Prostate gland (tissue), 2 donors: ENCODE measurements at places on chromosomes 11 and 22.

GRCh38 chr11:118193910-118194566, 17.6 kb upstream of the SCN2B start:
- no peak for DNase-seq

GRCh38 chr22:47036936-47037485, 274.6 kb downstream of the TBC1D22A start:
- no peak for DNase-seq

GRCh38 chr11:111542606-111543275, 2.2 kb downstream of the LAYN start:
- no peak for DNase-seq

DNA sequence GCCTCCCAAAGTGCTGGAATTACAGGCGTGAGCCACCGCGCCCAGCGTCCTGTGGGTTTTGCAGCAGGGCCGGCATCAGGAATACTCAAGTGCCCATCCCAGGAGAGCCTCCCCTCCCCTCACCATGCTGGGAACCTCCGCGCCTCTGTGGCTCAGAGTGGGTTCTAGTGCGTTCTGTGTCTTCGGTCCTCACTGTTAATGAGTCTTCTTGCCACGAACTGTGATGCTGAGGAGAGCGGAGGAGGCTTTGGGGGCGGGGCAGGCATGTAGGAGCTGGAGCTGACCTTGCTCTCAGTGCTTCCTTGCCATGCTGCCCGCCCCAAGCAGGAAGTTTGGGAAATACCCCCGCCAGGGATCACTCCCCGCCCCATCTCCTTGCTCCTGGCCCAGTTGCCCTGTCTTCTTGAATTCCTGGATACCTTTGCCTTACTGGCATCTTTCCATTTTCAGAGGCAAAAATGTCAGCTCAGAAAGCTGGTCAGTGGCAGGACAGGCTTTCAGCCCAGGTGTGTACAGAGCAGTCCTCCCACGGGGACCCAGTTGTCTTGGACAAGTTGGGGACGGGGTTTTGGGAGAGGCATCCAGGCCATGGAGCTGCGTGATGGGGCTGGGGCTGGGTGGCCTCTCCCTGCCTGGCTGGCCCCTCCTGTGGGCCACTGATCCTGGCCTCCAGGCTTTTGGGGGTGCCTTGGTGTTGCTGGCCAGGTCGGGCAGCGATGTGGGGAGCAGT, 5.1 kb downstream of the GRAMD4 start:
- DNase-seq, result no peak

GRCh38 chr11:111696556-111696955, 69.6 kb downstream of the PPP2R1B start:
- no peak for DNase-seq

DNA sequence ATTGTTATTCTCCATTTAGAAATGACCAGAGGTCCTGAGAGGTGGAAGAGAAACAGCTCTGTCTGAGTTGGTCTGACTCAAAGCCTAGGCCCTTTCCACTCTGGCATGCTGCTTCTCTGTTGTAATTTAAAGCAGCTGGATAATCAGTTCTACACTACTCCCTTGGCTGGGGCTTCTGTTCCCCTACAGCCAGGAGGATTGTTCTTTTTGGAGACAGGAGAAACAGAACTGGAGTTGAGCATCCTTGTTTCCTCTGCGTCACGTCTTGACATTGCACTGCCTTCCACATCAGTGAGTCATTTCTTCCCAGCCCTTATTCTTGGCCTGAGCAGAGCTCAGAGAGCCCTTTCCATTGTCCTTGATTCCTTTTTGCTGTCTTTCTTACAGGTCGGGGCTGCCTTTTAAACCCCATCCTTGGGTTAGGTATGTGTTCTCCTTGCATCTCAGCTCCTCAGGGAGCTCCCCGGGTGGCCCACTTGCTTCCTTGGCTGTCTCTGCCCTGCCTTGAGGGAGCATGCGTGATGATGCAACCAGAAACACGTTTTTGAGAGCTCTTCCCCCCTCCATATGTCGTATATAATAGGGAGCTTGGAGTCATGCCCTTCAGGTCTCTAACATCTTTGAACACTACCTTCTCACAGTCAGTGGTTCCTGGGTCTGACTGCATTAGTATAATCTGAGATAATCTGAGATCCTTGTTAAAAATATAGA, 35.7 kb downstream of the CYB5R2 start:
- no peak for DNase-seq

DNA sequence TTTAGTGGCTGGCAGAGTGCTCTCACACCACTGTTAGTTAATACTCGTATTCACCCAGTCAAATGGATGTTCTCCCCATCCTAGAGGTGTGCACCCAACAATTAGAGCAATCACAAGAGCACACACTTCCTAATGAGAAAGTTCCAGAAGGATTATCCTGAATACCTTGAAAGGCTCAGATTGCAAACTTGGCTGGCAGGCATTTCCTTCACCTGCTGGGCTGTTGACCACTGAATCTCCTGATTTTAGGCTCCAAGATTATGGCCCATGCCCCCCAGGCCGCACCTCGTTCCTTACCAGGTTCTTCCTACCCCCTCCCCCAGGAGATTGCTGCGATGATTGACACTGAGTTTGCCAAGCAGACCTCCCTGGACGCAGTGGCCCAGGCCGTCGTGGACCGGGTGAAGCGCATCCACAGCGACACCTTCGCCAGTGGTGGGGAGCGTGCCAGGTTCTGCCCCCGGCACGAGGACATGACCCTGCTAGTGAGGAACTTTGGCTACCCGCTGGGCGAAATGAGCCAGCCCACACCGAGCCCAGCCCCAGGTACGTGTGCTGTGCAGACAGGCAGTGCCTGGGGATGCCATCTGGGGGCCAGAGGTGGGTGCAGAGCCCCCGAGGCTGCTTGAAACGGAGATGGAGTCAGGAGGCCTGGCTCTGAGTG, 26.9 kb downstream of the TAB1 start:
- no peak for DNase-seq

GRCh38 chr11:76048763-76049162, 157.5 kb downstream of the WNT11 start:
- no peak for DNase-seq

DNA sequence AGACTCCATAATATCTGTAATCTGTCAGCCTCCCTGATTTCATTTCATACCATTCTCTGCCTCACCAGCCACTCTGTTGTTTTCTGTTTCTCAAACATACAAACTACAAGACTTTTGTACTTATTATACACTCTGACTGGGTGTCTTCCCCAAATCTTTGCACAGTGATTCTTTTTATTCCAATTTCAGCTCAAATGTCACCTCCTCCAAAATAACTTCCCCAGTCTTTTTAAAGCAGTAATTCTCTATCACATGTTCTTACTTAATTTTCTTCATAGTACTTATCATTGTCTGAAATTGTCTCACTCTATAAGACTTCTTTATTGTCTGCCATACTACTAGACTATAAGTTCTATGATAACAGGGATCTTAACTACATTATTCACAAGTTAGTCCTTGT, 19.6 kb downstream of the SOX6 start:
- no peak for DNase-seq

- DNase-seq, result no peak
These were observed at the start of gene MS4A4A for GRCh38 chr11:60280412-60280811. TSS of gene MS4A4A (plus strand) at chr11:60280666. CDS start at chr11:60280676, 10 bp downstream.

DNA sequence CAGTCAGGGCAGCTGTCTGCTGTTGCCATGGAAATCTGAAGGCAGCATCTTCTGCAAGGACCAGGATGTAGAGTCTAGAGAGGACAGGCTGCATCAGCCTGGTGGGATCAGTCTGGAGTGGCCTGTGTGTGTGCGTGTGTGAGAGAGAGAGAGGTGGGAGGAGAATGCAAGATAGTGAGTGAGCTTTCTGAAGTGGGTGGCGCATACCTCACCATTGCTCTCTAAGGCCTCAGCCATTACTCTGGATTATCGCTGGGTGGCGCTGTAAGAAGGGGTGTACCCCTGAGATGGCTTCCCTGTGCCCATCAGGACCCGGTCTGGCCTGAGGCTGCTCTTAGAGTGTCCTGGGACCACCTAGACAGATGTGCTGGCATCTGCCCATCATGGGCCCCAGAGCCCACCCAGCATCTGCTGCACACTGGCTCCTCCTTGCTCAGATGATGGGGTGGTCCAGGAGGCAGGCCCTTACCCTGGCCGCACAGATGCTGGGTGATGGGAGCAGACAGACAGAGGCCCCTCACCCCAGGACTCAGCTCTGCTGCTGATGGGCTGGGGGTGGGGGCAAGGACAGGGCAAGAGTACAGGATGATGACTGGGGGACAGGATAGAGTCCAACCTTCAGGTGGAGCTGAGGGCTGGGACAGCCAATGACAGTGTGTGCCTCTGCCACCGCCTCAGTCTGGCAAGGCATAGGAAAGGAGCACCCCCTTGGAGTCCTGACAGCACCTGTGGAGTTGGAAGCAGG, 25.7 kb upstream of the TUB start:
- DNase-seq, result no peak

GRCh38 chr11:129885381-129885780, 10.0 kb downstream of the NFRKB start:
- DNase-seq, result no peak

DNA sequence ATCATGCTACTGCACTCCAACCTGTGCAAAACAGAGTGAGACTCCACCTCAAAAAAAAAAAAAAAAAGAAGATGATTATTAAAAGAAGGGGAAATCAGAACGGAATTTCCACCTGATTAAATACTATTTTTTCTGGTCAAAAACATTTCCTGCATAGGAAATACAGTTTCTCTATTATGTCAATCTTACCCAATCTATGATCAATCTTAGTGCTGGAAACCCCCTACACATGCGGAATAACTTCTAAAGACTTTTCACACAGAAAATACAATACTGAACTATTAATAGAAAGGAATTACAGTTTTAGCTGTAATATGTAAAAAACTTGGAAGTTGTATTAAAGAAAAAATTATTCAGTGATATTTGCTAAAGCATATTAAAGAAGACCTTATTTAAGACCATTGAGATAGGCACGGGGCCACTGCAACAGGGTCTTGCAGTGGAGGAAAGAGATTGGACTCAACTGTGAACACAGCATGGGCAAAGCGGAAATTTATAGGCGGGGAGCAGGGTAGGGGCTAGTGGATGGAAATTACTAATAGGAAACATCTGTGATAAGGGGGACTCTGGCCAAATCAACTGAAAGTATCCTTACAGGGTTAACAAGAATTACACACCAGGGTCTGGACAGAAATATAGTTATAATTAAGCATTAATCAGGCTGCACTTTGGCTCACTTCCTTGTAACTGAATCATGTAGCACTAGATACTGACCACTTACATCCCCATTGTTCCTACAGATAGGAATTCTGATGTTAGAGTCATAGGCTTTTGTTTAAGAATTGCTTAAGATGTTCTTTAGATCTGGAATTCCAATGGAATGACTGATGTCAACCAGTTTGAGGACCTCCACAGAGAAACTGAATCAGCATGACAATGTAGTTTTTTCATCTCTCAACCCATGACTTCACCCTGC, 411.5 kb upstream of the DDI1 start:
- no peak for DNase-seq

- no peak for DNase-seq
These were observed 16.3 kb upstream of the CCT8L2 start for GRCh38 chr22:16608931-16609330.

- DNase-seq, result no peak
These were observed 81.4 kb downstream of the WNT7B start for GRCh38 chr22:45895436-45896152.

DNA sequence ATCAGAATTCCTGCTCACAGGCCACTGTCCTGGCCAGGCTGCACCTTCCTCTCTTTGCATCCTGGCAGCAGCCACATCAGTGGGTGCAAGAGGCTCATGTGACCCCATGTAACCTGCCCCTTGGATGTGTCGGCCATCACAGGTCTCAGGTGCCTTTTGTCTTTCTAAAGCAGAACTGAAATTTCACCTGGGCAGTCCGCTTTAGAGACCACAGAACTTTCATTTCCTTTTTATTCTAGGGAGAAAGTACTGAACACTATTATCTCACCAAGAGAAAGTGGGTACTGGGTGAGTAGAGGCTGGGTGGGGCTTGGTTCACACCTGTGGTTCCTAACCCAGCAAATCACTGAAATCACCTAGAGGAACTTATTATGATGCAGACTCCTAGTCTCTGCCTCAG, 51.7 kb upstream of the NUP160 start:
- no peak for DNase-seq

GRCh38 chr11:104015649-104016415, 20.6 kb upstream of the DDI1 start:
- DNase-seq, result no peak

DNA sequence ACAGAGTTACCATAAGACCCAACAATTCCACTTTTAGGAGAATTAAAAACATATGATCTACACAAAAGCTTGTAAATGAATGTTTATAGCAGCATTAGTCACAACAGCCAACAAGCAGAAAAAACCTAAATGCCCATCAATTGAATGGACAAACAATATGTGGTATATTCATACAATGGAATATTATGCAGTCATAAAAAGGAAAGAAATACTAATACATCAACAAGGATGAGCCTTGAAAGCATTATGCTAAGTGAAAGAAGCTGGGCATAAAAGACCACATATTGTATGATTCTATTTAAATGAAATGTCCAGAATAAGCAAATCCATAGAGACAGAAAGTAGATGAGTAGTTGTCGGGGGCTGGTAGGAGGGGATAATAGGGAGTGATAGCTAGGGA, 5.0 kb downstream of the MPZL2 start:
- no peak for DNase-seq

DNA sequence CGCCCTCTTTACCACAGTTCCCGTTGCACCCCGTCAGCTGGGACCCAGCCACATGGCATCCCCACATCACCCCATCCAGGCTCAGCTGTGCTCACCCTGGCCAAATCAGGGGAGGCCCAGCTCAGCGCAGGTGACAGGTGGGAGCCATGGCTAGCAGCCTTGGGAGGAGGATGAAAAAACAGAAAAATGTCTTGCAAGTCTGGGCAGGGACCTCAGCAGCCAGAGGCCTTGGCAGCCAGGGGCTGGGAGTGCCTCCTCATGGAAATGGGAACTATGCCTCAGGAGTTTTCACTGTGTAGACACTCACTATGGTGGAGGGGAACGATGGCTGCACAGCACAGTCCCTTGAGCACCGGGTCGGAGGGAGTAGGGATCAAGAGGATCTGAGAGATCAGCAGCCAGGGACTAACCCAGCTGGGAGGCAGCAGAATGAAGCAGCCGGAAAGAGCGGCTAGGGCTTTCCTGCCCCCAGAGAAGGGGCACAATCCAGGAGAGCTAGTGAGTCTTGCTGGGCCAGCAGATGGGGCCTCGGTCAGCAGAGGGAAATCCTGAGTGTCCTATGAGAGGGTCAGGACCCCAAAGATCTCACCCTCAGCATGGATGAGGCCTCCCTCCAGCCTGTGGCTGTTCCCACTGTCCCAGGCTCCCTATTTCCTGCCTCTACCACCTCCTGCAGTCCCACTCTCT, 6.2 kb upstream of the FTH1 start:
- peak; percentile 70 for DNase-seq

DNA sequence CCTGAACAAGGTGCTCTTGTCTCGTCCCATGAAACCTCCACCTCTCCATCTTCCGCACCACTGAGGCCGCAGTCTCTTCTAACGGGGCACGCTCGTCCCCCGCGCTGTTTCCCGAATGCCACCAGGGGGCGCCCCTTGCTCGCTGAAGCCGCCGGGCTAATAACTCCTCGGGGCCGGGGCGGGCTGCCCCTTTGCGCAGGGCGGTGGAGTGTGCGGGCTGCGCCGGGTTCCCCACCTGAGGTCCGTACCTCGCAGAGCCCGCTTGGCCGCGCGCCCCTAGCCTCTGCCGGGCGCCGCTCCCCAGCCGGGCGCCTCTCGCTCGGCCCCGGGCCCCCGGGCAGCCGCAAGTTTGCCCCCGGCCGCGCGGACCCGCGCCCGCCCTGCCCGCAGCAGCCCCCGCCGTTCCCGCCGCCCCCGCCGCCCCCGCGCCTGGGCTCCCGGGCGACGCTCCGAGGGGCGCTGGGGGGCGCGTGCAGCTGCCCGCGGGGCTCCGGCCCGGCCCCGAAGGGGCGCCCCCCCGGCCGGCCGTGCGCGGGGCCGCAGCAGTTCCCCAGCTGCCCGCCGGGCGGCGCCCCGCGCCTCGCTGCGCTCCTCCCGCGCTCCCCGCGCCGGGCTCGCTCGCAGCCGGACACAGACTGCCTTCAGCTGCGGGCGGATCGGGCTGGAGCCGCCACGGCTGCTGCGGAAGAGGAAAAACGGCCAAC, at the start of gene GRIK4:
TSS of gene GRIK4 (plus strand) at position 633 of the 704 bp plus-strand sequence. CDS start 148,571 bp downstream, outside the sequence.
- DNase-seq, result peak; percentile 80
